ENCODE measurements at places on chromosomes 11 and 22. TPM values are rescaled to one million over a fixed set of nuclear protein-coding genes. Genes with fewer than 3 reads are reported as not detected.

DNA sequence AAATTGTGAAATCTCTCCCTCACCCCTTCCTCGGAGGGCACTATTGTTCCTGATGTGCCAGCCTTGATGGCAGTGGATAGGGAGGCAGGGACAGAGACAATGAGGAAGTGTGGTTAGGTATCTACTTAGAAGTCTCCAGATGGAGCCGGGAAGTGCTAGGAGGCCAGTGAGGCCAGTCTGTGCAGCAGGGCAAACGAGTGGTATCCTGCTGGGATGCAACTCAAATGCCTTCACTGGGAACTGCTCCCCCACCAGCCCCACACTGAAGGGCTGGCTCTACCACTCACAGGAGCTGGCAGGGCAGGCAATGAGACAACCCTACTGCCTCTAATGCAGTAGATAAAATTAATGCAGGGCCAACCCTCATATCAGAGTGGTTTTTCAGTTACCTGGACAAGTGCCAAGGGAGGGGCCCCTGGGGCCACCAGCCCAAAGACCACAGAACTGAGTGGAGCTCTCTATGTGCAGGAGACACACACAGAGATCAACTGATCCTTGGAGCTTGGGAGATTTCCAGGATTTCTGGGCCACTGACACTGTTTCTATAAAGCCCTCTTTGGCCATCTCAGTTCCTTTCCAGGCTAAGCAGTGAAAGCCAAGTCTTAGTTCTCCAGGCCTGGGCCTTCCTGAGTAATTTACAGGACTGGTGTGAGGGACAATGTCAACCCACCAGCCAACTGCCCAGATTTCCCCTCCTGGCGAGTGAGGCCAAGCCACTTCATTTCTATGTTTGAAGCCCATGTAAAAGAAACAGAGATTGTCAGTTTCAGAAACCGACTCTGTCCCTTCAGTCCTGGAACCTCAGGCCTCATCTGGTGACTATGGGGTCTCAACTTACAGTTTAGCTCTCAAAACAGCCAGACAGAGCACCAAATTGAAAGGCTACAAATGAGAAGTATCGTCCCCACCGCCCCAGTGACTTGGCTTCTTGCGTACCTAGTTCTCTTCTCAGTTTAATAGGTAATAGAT lies 4.1 kb downstream of the MIF start:
- no peak for DNase-seq

- DNase-seq = no peak
These were observed 17.9 kb upstream of the ZC3H12C start for GRCh38 chr11:110075105-110075846.

DNA sequence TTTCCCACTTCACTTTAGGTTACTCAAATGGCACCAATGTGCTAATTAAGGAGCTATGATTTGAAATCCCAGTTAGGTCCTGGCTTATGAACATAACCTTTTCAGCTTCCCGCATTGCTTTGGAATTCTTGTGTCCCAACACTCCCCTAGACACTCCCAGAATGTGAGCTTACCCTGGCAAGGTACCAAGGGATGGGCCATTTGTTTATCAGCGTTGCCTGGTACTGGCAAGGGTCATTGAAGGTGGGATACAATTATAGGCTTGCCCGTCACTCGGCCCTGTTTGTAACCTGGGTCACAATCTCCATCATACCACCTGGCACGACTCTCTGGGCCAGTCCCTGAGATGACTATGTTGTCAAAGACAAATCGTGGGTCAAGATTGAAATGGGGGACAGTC lies 5.4 kb downstream of the CSRP3 start:
- DNase-seq = no peak

GRCh38 chr11:34387653-34388052 lies 29.8 kb upstream of the ABTB2 start:
- DNase-seq = no peak

GRCh38 chr11:8291421-8292350 lies 28.0 kb upstream of the LMO1 start:
- no peak for DNase-seq

- no peak for DNase-seq
These were observed 563.6 kb downstream of the NTM start for GRCh38 chr11:131934006-131934405.

DNA sequence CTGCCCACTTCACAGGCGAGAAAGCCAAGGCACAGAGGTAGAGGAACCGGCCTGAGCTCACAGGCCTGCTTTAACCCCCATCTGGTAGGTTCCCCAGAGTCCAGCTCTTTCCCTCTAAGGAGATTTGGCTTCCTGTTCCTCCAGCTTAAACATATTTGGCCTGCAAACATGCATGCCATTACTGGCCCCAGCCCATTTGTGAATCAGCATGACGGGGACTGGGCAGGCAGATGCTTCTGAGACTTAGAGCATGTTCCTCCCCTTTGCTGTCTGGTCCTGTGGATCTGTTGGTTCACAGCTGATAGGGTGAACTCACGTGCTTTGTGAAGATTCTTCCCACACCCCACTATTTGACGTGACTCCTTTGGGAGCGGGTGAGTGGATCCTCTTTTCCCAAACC lies 12.6 kb downstream of the CHST1 start:
- DNase-seq = no peak

DNA sequence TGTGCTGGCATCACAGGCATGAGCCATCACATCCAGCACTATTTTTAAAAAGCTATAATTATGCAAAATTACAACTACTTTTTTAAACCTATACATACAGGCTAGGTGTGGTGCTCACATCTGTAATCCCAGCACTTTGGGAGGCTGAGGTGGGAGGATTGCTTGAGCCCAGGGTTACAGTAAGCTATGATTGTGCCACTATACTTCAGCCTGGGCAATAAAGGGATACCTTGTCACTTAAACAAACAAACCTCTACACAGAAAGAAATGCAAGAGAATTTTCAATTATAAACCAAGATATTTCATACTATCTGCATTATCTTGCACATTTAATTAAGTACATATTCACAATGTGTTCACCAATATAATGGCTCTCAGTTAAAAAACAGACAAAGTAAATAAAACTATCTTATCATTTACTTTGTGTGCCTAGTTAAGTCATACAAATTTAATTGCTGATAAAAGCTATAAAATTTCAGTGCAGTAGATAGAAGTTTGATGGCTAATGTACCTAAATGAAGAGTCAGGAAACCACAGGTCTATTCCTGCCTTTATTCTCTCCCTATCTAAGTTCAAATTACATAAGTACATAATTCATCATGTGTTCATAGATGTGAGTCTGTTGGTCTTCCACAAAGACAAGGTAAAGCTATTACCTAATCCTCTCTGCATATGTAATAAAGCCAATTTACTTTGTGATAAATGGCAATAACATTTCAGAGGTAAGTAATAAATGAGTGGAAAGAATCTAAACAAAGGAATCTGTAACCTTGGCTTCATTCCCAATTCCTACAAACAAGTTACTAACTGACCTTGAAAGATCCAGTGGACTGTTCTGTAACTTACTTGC lies 9.0 kb upstream of the RDX start:
- DNase-seq = no peak

DNA sequence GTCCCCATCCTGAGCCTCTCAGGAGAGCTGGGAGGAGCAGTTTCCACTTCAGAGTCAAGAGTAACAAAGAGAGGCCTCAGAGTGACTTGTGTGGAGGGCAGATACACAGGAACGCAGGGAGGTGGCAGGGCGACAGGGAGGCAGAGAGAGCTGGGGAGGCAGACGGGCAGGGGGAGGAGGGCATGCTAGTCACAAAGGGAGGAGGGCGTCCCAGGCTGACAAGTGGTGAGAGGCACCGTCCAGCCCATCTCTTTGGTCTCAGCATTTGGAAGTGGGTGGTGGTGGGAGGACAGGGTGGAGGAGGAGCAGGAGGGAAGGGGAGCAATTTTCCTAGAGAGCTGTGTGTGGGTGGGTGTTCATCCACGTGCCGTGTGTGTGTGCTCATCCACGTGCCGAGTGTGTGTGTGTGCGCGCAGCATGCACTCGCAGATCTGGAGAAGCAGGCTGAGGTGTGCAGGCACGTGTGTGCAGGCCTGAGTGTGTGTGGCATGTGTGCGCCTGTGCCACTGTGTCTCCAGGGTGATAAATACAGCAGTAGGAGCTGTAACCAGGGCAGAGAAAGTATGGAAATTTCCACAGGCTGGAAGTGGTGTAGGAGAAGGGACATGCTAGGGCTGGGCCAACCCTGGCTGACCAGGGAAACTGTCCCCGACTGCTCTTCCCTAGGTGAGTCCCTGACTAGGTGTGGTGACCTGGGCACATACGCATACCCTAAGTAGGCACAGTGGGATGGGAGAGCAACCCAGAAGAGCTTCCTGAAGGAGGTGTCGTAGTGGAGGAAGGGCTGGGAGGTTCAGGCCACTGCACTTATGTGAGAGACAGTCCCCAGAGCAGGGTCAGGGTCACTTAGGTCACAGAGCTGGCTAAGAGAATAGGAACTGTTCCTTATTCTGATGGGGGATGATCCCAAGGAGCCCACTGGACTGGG lies 7.3 kb upstream of the PDE2A start:
- DNase-seq = no peak

GRCh38 chr11:92894197-92894596 lies 75.3 kb upstream of the MTNR1B start:
- DNase-seq = no peak

- DNase-seq = no peak
These were observed 6.1 kb upstream of the CD82 start for GRCh38 chr11:44559207-44559939.

CLNS1A gene
- 176 TPM for polyA plus RNA-seq

CD3D gene
- polyA plus RNA-seq = 1.6 TPM

Measured in adrenal gland (tissue), 19 donors.